Activated naive CD8-positive, alpha-beta T cell treated with anti-CD3 and anti-CD28 coated beads for 36 hours (primary cell): ENCODE measurements at places on chromosomes 3 and 15. TPM values are rescaled to one million over a fixed set of nuclear protein-coding genes. Genes with fewer than 3 reads are reported as not detected.

The SLC41A3 gene
- total RNA-seq: 30.7 TPM

The SH2D7 gene
- total RNA-seq: not detected

The SIN3A gene
- total RNA-seq: 77.0 TPM

The MKRN2OS gene
- total RNA-seq: not detected

The P4HTM gene
- total RNA-seq: 20.7 TPM

The KNG1 gene
- total RNA-seq: not detected

The HRH1 gene
- total RNA-seq: 0.06 TPM

The DISP2 gene
- total RNA-seq: 0.08 TPM

The ROBO1 gene
- total RNA-seq: 13.8 TPM

The CLPX gene
- total RNA-seq: 70.6 TPM

The GCNT3 gene
- not detected for total RNA-seq

The TRIM42 gene
- not detected for total RNA-seq

The RUVBL1 gene
- 122 TPM for total RNA-seq

The FAM81A gene
- total RNA-seq: 1.3 TPM

The REC114 gene
- total RNA-seq: not detected
